ENCODE measurements at places on chromosomes 11 and 22.

DNA sequence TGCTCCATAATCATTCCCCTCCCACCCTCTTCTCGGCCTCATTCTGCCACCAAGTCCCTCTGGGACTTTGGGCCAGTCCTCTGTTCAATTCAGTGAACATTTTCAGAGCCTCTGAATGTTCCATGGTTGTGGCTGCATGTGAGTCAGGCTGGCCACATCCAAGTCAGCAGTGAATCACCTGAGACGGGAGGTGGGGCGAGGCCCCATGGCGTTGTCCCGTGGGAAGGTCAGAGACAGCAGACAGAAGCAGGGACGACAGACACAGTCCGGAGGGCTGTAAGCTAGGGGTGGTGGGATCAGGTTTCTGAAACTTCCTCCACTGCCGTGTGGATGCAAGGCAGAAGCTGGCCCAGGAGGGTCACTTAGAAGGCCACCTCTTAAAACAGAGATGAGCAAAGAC lies 324.8 kb downstream of the MN1 start:
- H3K36me3 ChIP-seq, result no peaks in the 10 kb centered on the region
- no peak overlapping the region for H3K4me3 ChIP-seq

- no peak overlapping the region for H3K4me3 ChIP-seq
- H3K27me3 ChIP-seq, result no peaks in the 10 kb centered on the region
- no peak for ATAC-seq
- no peak overlapping the region for H3K27ac ChIP-seq
- H3K36me3 ChIP-seq, result peaks cover 2% of the 10 kb centered on the region
- H3K4me1 ChIP-seq, result peaks cover 6% of the 10 kb centered on the region
Observed at GRCh38 chr22:23060612-23061400, 9.5 kb upstream of the GNAZ start.

- H3K27me3 ChIP-seq, result peaks cover 11% of the 10 kb centered on the region
- ATAC-seq, result no peak
- H3K4me1 ChIP-seq, result peaks cover 9% of the 10 kb centered on the region
- H3K36me3 ChIP-seq, result no peaks in the 10 kb centered on the region
- no peak overlapping the region for H3K4me3 ChIP-seq
Observed at GRCh38 chr11:115464269-115464668, 39.9 kb downstream of the CADM1 start.

GRCh38 chr22:43723816-43724215 lies 88.3 kb downstream of the EFCAB6 start:
- no peak overlapping the region for H3K27ac ChIP-seq
- H3K36me3 ChIP-seq, result no peaks in the 10 kb centered on the region
- peaks cover 17% of the 10 kb centered on the region for H3K4me1 ChIP-seq
- no peak overlapping the region for H3K4me3 ChIP-seq
- H3K27me3 ChIP-seq, result peaks cover 8% of the 10 kb centered on the region
- no peak for ATAC-seq

DNA sequence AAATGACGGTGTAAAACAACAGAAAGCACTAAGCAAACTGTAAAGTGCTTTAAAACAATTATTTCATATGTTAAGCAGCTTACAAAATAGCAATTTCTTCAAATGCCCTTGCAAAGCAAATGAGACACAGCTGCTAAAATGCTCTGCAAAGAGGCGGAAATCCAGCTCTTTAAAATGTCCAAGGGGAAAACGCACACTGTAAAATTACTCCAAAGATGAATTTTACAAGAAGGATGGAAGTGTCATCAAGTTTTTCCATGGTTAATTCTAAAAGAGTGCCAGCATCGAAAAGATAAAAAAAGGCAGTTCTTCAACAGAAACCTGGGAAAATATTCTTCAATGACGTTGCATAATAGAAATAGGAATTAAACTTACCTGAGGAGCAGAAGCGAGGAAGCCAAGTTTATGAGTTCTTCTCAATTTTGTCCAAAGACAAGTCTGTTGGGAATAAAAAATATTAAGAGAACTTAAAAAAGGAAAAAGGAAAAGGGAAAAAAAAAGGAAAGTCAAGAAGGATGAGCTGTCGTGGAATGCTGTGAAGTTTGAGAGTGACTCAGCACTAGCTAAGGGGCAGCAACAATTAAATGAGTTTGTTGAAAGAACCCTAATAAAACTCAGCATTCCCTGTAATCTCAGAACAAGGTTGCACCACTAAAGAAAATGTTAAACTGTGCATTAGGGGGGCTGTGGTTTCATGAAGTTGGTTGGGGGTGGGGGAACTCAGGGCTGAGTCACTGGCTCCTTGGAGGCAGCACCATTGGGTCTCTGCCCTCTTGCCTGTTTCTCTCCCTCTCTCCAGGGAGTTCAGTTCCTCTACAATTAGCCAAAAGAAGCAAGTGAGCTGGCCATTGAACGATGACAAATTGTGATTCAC lies 64.2 kb upstream of the BLID start:
- H3K27ac ChIP-seq, result no peak overlapping the region
- H3K4me1 ChIP-seq, result no peaks in the 10 kb centered on the region
- no peak for ATAC-seq
- H3K4me3 ChIP-seq, result no peak overlapping the region

GRCh38 chr11:37322333-37323194 lies 724.5 kb upstream of the RAG2 start:
- H3K36me3 ChIP-seq, result no peaks in the 10 kb centered on the region
- H3K4me3 ChIP-seq, result no peak overlapping the region
- no peaks in the 10 kb centered on the region for H3K27me3 ChIP-seq
- H3K27ac ChIP-seq, result no peak overlapping the region
- H3K4me1 ChIP-seq, result no peaks in the 10 kb centered on the region

DNA sequence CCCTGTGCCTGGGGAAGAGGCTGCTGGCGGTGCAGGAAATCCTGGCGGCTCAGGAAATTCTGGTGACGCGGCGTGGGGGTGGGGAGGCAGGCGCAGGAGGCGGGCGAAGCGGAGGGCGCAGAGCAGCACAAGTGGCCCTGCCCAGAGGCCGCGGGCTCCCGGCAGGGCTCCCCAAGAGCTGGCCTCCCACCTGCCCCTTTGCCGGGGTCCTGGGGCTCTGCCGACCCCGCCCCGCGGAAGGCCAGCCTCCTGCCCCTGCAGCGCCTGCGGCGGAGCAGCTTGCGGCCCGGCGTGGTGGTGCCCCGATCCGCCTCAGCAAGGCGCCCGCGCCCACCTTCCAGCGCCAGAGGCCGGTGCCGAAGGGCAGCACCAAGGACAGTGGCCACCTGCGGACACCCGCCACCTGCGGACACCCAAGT lies 100.2 kb upstream of the OR4C13 start:
- no peaks in the 10 kb centered on the region for H3K27me3 ChIP-seq
- H3K4me1 ChIP-seq, result no peaks in the 10 kb centered on the region
- H3K27ac ChIP-seq, result no peak overlapping the region
- no peak overlapping the region for H3K4me3 ChIP-seq

DNA sequence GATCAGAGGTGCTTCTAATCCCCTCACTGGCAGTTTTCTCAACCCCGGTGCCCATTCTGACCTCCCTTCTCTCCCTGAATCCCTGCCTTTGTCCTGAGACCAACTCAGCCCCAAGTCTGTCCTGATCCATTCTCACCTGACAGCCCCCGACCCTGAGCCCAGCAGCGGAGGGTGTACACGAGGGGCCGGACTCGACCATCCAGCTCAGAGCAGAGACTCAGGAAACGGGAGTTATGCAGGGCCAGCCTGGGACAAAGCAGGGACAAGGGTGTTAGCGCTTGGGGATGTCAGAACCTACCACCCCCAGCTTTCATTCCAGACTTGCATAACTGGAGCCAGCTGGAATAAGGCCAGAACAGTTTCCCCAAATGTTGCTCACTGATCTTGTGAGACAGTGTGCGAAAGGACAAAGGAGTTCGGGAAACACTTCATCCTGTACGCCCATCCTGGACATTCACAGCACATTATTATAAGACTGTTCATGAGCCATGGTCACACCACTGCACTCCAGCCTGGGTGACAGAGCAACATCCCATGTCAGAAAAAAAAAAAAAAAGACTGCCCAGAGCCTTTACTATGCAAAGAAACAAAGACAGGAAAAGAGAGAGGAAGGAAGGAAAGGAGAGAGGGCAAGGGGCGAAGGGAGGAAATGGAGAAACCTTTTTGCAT lies 3.5 kb upstream of the EEF1G start:
- peak overlapping the region; percentile 36 for H3K27ac ChIP-seq
- no peak overlapping the region for H3K4me3 ChIP-seq
- H3K27me3 ChIP-seq, result no peaks in the 10 kb centered on the region
- peaks cover 29% of the 10 kb centered on the region for H3K4me1 ChIP-seq
- ATAC-seq, result no peak

DNA sequence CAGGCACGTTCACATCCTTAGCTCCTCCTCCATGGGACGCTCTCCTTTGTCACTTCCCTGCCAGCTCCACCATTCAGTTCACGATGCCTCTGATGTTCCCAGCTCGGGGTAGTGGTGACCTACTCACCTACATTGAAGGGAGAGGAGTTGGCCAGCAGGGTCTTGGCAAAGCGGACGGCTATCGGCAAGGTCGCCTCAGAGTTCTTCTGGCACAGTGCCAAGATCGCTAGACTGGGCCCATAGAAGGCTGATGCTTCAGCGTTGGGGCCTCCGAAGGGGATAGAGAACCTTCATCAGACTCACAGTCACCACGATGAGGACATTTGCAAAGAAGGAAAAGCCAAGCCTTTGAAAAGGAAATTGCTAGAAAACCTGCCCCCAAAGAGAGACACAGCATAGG lies 3.0 kb downstream of the CBLIF start:
- H3K36me3 ChIP-seq, result no peaks in the 10 kb centered on the region
- no peak overlapping the region for H3K4me3 ChIP-seq
- peaks cover 34% of the 10 kb centered on the region for H3K27me3 ChIP-seq
- no peak overlapping the region for H3K27ac ChIP-seq

DNA sequence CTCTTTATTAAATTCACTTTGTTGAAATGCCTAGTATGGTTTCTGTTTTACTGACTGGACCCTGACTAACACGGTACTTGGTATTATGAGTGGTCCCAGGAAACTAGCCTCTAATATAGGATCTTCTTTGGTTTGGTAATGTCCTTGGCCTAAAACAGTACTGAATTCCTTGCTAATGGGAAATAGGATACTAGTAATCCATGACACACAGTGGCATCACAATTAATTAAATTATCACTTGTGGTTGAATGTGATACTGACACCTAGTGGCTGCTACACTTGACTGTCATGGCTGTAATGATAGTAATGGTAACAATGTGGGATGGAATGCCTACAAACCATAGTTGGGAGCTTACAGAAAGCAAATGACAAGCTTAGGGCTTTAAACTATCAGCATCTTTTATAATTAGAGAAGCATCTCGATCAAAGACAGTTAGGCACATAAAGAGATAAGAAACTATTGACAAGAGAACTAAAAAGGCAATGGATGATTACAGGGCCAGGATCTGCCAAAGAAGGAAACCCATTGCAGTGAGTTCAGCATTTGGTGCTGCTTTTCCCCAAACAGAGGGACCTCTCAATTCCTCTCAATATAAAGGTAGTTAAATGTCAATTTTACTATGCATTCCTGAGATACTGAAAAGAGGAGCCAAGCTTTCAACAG lies 8.6 kb downstream of the DNHD1 start:
- no peak for ATAC-seq
- H3K27me3 ChIP-seq, result no peaks in the 10 kb centered on the region
- H3K27ac ChIP-seq, result no peak overlapping the region
- H3K4me1 ChIP-seq, result no peaks in the 10 kb centered on the region
- peaks cover 40% of the 10 kb centered on the region for H3K36me3 ChIP-seq

DNA sequence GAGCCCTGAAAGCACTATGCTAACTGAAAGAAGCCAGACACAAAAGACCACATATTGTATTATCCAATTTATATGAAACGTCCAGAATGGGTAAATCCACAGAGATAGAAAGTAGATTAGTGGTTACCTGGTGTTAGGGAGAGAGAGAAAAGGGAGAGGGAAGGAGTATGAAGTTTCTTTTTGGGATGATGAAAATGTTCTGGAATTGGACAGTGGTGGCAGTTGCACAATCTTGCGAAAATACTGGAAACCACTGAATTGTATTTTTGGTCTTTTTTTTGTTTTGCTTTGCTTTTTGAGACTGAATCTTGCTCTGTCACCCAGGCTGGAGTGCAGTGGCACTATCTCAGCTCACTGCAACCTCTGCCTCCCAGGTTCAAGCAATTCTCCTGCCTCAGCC lies 63.5 kb downstream of the MRTFA start:
- peaks cover 18% of the 10 kb centered on the region for H3K4me1 ChIP-seq
- peak overlapping the region; percentile 33 for H3K27ac ChIP-seq
- H3K36me3 ChIP-seq, result peaks cover 38% of the 10 kb centered on the region
- no peak overlapping the region for H3K4me3 ChIP-seq
- no peak for ATAC-seq

DNA sequence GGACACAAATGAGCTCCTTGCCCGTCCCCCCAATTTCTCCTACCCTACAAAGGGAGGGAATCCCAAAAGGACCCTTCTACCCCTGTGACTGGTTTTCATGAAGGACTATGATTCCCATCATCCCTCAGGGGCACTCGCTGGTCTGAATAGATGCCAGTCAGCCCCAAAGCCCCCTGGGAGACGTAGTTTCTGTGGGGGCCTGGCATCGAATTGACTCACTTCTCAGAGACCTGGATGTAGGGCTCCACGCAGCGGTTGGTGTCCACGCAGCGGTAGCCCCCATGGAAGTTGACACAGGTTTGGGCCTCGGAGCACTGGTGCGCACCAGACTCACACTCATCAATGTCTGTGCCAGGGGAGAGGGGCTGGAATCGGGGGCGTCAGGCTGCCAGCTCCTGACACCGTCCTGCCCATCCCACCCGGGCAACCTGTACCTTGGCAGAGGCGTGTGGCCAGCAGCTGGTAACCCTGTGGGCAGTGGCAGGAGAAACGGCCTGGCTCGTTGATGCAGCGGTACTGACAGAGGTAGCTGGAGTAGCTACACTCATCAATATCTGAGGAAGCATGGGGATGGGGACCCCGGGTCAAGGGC lies 4.4 kb downstream of the EFEMP2 start:
- peaks cover 40% of the 10 kb centered on the region for H3K36me3 ChIP-seq
- no peak overlapping the region for H3K4me3 ChIP-seq
- no peak overlapping the region for H3K27ac ChIP-seq
- H3K27me3 ChIP-seq, result peaks cover 5% of the 10 kb centered on the region
- peaks cover 35% of the 10 kb centered on the region for H3K4me1 ChIP-seq

DNA sequence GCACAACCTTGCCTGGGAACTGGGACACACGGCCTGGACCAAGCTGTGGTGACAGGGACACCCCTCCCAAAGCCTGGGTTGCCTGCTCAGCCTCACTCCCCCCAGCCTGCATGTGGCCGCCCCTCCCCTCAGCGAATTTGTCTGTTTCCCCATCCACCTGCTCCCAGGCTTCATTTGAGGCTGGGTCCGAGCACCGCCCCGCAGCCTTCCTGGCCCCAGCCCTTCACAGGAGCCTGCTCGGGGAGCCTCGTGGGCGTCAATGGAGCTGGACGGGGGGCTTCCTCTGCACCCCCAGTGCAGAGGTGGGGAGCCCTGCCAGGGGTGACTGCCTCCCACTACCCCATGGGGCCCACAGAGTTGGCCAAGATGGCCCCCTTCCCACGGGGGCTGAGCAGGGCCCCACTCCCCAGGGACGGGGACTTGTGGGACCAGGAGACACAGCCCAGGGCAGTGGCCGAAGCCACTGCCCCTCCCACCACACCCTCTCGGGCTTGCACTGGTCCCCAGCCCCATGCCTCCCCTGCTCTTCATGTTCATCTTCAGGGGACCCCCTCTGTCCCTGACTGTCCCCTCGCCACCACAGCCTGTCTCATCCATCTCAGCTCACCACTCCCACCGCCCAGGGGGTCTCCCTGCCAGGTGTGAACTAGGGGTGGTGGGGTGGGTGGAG lies 91.7 kb downstream of the WNT7B start:
- H3K27me3 ChIP-seq, result peaks cover 93% of the 10 kb centered on the region
- H3K36me3 ChIP-seq, result no peaks in the 10 kb centered on the region
- peak; percentile 18 for ATAC-seq
- H3K27ac ChIP-seq, result no peak overlapping the region
- H3K4me3 ChIP-seq, result no peak overlapping the region
- no peaks in the 10 kb centered on the region for H3K4me1 ChIP-seq

- H3K27ac ChIP-seq, result peak overlapping the region; percentile 53
- ATAC-seq, result peak; percentile 97
- H3K27me3 ChIP-seq, result peaks cover 8% of the 10 kb centered on the region
- peak overlapping the region; percentile 72 for H3K4me3 ChIP-seq
- H3K36me3 ChIP-seq, result peaks cover 19% of the 10 kb centered on the region
- H3K4me1 ChIP-seq, result peaks cover 36% of the 10 kb centered on the region
Observed at GRCh38 chr11:34174412-34175041, 69.1 kb downstream of the NAT10 start.
